ENCODE measurements at places on chromosomes 16 and 17.

- DNase-seq, result no peak
Measured at GRCh38 chr17:64615028-64615677, 47.0 kb downstream of the SMURF2 start.

GRCh38 chr17:32277284-32277683 lies 11.7 kb downstream of the RHBDL3 start:
- DNase-seq, result no peak

DNA sequence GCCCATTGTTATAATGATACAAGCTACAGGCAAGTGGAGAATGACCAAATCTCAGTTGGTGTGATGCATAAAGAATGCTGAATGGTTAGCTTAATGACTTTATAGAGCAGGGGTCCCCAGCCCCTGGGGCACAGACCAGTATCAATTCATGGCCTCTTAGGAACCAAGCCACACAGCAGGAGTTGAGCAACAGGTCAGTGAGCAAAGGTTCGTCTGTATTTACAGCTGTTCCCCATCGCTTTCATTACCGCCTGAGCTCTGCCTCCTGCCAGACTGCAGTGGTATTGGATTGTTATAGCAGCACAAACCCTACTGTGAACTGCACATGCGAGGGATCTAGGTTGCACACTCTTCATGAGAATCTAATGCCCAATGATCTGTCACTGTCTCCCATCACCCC lies 114.0 kb upstream of the ZFHX3 start:
- no peak for DNase-seq

DNA sequence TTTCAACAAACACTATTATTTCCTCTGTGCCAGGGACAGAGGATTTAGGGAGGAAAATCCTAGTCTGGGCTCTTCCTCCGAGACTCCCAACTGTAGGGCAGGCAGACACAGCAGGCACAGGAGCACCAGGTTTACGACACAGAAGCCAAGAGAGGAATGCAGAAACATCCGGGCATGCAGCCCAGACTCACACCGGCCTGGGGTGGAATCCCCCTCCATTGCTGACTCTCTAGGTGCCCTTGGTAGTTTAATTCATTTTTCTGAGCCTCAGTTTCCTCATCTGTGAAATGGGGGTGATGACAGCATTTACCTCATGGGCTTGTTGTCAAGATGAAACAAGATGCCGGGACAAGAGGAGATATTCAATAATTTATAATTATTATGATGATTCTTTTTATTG lies 14.9 kb downstream of the CA4 start:
- DNase-seq, result no peak

GRCh38 chr16:85690469-85691064 lies 1.8 kb upstream of the GINS2 start:
- DNase-seq, result no peak

- DNase-seq, result no peak
Measured at GRCh38 chr16:13120557-13120956, 219.2 kb downstream of the SHISA9 start.

Measured in hematopoietic multipotent progenitor cell treated with erythropoietin and hydrocortisone succinate and interleukin-3 and kit ligand, for 15 days (in vitro differentiated cells).